ENCODE measurements at places on chromosomes 2 and 18.

DNA sequence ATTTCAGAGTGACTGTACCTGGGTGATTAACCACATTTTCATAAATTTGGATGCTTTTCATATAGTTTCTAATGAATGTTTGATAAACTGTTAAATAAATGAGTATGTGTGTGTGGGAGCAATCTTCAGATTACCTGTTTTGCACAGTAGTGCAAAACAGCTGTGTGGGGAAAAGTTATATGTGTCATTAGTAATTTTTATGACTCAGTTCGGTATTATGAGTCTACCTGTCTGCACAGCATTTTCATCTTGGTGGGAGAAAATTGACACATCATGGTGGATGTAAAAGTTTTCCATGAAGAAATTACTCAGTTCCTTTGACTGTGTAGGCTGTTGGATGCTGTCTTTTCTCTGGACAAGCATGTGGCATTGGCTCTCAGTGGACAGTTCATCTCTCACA lies 43.8 kb downstream of the LTBP1 start:
- no peak for DNase-seq

GRCh38 chr18:7618891-7619442 lies 51.9 kb downstream of the PTPRM start:
- DNase-seq, result no peak

- no peak for DNase-seq
These were observed 269.4 kb upstream of the LRATD1 start for GRCh38 chr2:14363137-14363536.

- DNase-seq, result no peak
These were observed 409.1 kb downstream of the TNS1 start for GRCh38 chr2:217593732-217594131.

DNA sequence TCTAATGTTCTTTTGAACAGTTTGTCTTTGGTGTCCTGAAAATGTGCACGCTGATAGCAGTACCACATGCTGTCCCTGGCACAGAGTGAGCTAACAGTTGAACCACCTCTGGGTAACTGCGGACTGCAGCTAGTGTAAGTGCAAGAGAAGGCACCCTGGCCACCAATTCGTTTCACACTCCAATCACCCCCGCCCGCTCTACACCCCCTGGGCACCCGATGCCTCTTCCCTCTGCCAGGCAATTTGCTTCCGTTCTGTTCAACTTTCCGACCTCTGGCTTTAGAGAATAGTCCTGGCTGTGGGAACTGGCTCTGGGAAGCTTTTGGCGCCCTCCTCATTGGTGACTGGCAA lies 1.4 kb downstream of the DOCK10 start:
- DNase-seq, result peak; percentile 72

DNA sequence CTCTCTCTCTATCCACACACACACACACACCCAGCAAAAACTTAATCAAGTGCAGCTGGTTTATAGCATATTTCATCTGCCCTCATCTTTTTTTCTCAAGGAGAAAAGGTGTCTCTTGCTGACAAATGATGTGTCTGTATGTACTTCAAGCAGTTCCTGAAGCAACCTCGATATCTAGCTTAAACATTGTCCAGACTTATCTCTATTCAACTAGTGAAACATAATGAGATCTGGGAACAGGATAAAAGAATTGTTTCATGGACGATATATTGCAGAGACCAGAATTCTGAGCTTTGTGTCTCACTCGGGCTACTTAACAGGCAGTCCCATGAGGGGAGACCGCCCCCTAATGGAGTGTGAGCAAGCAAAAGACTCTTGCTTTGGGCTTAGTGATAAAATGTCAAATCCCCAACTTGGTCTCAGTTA lies 929.2 kb upstream of the SOX11 start:
- DNase-seq, result no peak

- DNase-seq, result no peak
These were observed 122.5 kb upstream of the NCKAP5 start for GRCh38 chr2:133690780-133691179.

DNA sequence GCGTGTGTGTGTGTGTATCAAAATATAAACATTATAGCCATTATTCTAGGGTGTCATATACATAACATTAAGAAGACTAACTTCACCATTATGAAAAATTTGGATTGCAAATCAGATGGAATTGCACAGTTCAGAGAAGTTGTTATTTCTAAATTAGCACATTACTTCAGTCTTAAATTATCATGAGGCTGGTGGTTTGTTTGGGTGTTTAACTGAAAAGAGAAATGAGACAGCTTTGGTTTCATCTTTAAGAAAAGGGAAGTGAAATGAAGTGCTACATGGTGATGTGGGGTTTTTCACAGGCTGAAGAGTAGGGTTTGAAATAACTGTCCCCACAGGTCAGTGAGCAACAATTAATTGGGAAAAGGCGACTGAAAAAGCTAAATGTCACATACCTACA lies 161.2 kb upstream of the XIRP2 start:
- DNase-seq, result no peak

DNA sequence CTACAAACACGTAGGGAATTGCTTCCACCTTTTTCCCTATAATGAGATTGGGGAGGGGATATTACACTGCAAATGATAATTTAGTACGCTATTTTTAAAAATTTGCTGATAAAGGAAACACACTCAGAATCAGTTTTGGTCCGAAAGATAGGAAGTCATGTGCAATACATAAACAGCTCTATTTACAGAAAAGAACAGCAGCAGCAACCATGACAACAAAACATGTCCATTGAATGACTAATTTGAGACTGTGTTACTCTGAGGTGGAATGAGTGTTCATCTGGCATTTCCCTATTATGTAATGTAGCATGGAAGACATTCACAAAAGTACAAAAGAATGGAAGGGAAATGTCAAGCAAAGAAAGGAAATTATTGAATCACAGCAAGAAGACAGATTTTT lies 337.2 kb downstream of the NBAS start:
- DNase-seq, result no peak

DNA sequence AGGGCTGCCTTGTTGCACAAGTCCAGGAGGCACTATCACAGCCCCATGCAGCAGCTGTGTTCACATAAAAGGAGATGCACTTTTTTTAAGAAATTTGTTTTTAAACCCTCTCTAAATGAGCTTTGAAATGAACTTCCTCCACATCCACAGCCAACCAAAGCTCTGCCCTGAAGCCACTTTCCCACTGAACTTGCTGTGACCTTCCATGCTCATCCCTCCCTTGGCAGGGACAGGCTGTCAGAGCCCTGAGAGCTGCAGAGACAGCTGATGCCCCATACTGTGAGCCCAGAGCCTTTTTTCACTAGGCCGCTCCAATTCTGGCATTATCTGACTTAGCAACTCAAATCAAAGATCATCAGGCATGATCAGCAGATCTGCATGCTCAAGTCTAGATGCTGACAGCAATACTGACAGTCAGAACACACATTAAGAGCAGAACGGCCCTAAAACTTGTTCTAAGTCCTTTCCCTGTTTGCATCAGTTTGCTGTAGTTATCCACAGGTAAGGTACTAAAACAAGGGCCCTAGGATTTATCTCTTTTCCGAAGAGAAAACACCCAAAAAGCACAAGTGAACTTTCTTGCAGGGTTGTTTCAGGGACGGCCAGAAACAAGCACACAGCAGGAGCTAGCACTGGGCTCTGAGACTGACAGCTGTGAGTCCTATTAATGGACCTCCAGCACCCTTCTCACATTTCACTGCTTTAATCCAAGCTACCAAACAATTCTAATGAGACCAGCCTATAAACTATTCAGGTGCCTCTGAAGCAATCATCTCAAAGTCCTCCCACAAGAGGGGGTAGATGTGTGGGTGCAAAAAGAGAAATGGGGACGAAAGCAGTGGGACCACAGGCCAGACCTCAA lies 34.9 kb downstream of the RNU4ATAC start:
- no peak for DNase-seq

- no peak for DNase-seq
These were observed 5.2 kb upstream of the PPP4R1 start for GRCh38 chr18:9619545-9619944.

GRCh38 chr2:170196963-170197362 lies 19.0 kb downstream of the MYO3B start:
- DNase-seq, result no peak

Data from midbrain (tissue), 1 donor.